Suppressor macrophage (primary cell): ENCODE measurements at places on chromosomes 11 and 22.

- peak; percentile 44 for DNase-seq
Measured at GRCh38 chr11:26753723-26754504, 32.1 kb upstream of the SLC5A12 start.

DNA sequence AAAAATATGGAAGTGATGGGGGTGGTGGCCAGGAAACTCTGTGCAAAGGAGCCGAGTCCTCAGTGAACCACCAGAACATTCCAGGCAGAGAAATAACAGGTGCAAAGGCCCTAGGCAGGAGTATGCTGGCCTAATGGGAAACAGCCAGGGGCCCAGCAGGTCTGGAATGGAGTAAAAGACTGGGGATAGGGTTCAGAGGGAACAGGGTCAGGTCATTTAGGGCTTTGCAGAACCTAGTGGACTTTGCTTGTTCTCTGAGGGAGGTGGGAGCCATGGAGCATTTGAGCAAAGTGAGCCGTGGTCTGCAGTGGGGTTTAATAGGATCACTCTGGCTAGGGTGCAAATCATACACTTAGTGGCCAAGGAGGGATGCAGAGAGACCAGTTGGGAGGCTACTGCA, 8.7 kb downstream of the CRYBB3 start:
- DNase-seq: no peak

GRCh38 chr11:26708736-26709456, 13.0 kb downstream of the SLC5A12 start:
- DNase-seq: no peak

DNA sequence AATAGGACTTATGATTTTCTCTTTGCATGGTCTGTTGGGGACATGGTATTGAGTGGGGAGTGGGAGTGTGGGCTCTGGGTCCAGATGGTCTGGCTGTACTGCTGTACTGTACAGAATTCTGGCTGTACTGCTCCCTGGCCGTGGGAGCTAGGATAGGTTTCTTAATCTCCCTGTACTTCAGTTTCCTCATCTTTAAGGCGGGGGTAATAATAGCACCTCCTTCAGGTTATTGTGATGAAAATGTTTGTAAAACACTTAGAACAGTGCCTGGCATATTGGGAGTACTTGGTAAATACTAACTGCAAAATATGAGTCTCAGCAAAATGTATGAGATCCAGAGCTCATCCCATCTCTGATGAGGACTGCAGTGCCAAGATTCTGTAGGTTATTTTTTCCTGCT, 198.6 kb downstream of the KIF18A start:
- DNase-seq: no peak

DNA sequence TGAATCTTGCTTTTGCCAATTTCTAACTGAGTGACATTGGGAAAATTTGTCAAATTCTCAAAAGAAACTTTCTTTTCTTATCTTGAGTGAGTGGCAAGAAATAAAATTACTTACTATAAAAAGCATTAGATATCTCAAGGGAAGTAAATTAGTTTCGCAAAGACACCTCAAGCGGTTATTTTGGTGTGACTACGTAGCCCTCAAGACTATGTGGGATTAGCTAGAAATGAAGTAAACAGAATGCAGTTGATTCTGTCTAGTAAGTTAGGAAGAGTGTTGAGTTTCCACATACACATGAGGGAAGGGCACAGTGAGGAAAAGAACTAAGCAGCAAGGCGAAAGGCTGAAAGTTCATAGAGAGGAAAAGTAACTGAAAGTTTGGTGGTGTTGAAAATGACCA, 28.3 kb upstream of the MS4A6A start:
- no peak for DNase-seq

- no peak for DNase-seq
Measured at GRCh38 chr11:19374151-19374569, 133.4 kb upstream of the E2F8 start.

- no peak for DNase-seq
Measured at GRCh38 chr11:134020598-134020997, 48.3 kb upstream of the JAM3 start.

- no peak for DNase-seq
Measured at GRCh38 chr11:114099392-114100178, 40.1 kb downstream of the ZBTB16 start.

DNA sequence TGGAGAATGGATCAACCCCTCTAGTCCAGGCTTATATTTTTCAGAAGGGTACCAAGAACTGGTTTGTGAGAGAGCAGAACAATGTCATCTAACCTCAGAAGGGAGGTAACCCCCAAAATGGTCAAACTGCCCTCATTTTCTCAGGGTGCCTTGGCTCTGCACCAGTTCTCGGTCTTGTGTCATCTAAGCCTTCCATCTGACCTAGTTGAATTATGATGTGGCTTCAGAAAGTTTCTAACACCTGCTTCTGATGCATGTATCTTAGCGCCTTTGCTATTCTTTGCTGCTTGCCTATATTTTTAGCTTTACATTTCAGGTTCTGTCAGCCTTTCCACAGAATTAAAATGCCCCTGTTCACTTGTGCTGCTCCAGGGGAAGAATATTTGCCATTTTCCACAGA, 91.7 kb upstream of the E2F8 start:
- DNase-seq: no peak
